NCI-H1930 (cell line): ENCODE measurements at places on chromosomes 7 and 10.

- DNase-seq = no peak
Measured at GRCh38 chr10:49153971-49154370, 20.1 kb upstream of the FAM170B start.

DNA sequence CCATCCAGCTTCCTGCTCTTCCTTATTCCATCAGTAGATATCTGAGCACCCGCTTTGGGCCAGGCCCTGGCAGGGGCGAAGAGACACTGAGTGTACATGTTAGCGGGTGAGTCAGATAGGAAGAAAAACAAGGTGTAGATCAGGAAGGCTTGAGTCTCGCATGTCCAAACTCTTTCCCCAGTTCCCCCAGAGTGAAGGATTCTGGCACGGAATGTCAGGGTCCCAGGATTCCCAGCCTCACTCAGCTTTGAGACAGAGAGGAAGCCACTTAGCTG lies 24.1 kb upstream of the CHST15 start:
- DNase-seq = no peak

DNA sequence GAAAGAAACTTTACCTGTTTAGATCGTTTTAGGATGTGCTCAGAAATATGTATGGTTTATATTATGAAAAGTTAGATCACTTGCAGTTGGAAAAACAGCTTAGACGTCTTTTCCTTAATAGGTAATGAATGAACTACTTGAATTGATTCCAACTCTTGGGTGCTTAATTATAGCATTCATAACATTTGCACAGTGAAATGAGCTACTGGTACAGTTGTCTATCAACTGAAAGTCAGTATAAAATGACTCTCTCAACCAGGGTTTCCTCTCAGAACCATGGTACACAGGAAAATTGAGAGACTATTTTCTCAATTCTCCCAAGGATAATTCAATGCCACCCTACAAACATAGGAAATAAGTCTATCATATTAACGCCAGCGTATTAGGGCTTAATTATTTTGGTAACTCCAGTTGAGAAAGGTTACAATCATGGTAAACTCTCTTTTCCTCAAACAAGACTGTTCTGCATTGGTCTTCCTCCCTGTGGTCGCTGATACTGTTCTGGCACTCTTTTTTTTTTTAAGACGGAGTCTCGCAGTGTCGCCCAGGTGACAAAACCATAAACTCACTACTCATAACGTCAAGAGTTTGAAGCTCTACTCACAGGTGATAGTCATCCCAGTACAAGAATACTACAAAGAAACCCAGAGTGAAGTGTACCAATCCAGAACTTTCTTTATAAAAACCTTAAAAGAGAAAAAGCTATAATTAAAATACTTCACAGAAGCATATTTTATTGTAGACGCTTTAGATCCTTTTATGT lies 2.0 kb downstream of the ANLN start:
- no peak for DNase-seq

GRCh38 chr7:47383072-47383471 lies 198.8 kb downstream of the TNS3 start:
- DNase-seq = no peak

- DNase-seq = no peak
Measured at GRCh38 chr7:77858278-77858677, 59.7 kb downstream of the PHTF2 start.

DNA sequence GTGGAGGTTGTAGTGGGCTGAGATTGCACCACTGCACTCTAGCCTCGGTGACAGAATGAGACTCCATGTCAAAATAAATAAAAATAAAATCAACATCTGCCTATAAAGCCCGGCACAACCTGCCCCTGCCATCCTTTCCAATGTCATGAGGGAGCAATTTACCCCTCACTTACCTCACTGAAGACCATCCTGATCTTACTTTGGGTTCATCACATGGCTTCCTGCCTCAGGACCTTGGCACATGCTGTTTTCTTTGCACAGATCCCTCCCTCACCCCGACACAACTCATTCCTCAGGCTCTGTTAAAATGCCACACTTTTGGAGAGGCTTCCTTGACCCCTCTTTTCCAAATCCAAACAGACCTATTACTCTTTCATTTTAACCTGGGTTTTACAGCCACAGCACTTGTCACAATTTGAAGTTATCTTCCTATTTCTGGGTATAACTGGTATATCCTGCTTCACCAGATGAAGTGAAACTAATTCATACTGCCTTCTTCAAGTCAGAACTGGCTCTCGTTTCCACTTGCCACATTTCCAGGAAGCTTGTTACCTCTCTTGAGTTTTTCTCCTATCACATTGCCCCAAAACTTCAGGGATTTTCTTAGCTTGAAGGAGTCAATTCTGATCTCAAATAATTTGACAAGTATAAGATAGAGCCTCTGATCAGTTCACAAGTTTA lies 69.3 kb upstream of the PARD3 start:
- DNase-seq = no peak

DNA sequence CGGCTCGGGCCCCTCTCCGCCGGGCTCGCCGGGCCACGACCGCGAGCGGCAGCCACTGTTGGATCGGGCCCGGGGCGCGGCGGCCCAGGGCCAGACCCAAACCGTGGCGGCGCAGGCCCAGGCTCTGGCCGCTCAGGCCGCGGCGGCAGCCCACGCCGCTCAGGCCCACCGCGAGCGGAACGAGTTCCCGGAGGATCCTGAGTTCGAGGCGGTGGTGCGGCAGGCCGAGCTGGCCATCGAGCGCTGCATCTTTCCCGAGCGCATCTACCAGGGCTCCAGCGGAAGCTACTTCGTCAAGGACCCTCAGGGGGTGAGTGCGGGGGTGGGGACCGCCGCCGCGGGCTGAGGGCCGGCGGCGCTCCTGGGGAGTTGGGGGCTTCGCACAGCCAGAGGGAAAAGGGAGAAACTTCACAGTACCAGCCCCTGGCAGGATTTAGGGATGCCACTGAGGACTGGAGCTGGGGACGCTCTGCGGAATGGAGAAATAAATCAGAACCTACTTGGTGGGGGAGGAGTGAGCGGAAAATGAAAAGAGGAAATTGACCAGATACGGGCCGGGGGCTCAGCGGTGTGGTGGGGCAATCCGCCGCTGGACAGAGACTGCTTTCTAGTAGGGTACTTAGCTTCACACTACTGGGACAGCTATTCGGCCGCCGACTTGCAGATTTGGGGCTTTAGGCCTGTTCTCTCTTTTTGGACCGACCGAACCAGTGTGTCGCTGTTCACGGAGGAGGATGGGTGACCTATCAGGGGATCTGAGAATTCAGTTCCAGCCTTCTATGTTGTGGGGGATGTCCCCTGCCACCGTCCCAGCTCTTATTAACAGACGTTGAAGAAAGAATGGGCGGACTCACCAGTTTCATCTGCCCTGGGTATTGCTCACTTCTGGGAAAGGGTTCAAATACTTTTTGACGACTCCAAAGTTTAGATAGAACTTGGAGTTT lies 669 bp downstream of the PI4K2A start:
- no peak for DNase-seq

GRCh38 chr7:128770233-128770632 lies 5.4 kb downstream of the OPN1SW start:
- DNase-seq = no peak

- peak; percentile 43 for DNase-seq
Measured at GRCh38 chr10:67818323-67818722, 19.7 kb downstream of the DNAJC12 start.

DNA sequence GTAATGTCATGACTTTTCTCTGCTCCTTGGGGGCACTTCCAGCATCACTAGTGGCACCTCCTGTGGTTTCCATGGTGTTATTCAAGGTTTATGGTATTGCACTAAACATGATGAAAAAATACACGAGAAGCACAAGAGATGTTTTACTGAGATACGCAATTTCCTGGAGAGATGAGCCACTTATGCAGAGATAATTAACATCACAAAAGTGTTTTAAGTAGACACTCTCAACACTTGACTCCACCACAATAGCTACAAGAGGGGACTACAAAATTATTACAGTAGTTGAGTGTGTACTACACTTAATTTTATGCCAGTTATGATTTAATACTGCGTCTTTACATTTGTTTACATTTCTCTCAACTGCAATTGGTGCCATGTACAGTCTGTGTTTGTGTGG lies 906.7 kb downstream of the DNAJB9 start:
- DNase-seq = no peak

DNA sequence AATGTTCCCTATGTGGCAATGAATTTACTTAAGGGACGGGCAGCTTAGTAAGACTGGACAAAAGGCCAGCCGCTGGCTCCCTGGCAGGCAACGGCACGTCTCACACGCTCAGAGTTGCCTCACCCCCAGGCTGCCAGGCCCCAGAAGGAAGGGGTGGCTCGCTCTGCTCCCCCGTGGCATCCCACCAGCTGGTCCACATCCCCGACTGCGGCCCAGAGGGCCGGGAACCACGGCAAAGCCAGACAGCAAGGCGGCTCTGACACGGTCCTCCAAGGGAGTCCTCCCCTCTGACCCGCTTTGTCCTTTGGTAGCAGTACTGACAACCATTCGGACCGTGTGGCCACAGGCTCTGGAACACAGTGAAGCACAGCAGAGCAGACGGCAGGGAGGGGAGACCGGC lies 34.1 kb downstream of the NUDT1 start:
- DNase-seq = no peak

GRCh38 chr10:35348609-35349388 lies 12.5 kb downstream of the CCNY start:
- no peak for DNase-seq
